ENCODE measurements at places on chromosomes 3 and 15.
A peak's percentile ranks its signal among the peaks of the same experiment; 100 is the strongest.

- no peak for DNase-seq
Measured at GRCh38 chr3:149145974-149146373, 16.5 kb downstream of the HPS3 start.

DNA sequence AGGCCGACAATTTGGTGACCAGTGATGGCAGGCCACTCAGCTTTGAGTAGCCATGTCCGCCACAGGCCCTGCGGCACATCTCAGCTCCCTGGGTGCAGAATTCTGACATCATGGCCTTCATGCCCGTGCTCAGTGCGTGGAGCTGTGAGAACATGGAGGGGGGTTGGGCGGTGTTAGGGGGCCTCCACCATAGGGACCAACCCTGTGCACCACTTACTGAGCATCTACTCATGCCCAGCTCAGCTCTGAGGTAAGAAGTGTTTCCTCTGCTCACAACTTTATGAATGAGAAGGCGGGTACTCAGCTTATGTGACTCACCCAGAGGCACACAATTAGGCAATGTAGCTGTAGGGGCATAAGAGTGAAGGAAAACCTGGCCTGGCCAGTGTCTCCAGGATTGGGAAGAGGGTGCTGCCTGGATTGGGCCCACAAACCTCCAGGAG is 10.5 kb downstream of the ACOX2 start:
- DNase-seq = peak; percentile 62

GRCh38 chr15:65089206-65089824 is 12.8 kb downstream of the KBTBD13 start:
- DNase-seq = peak; percentile 64

- no peak for DNase-seq
Measured at GRCh38 chr15:70236341-70237086, 138.8 kb upstream of the TLE3 start.

DNA sequence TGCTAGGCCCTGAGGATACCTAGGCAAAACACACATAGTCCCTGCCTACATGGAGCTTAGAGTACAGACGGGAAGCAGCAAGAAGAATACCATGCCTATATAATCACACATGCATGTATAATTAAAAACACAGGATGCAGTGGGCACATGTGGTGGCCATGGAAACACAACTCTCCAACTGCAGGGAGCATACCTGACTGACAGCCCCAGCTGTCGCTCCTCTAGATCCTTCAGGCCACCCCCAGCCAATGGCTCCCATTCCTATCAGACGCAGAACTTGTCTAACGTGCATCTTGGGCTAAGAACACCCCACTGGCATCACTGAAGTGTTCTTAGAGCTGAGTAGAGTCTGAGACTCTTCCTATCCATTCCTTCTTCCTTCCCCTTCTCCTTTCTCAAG is 125.5 kb upstream of the FRMD4B start:
- no peak for DNase-seq

DNA sequence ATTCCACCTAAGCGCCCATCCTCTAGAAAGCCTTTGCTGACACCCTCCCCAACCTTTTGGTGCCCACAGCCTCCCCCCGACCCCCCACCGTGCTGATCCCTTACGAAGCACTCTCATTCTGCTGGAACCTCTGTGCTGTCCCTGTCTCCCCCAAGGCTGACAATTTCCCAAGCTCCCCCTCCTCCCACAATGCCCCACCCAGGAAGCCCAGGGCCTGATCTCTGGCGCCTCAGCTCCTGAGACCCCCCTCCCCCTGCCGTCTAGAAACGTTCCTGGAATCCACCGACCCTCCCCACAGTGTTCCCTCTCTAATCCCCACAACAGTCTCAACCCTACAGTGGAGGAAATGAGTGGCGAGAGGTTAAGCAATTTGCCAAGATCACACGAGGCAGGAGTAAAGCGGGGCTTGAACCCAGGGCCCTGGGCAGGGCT is 18.3 kb downstream of the MYL3 start:
- no peak for DNase-seq

DNA sequence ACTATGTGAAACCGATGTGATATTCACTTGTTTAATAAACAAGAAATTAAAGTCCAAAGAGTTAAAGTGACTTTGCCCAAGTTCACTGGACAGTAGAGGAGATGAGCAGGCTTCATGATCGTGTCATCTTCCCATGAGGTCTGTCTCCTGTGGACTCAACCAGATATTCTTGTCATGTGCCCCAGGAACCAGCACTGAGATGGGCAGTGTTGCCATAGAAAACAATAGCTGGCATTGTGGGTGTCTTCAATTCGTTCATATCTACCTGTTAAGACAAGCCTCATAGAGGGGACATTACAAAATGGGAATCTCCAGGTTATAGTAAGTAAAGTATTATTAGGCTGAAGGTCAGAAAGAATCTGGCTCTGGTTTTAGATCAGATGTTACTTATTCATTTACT is 184.8 kb upstream of the BCL6 start:
- no peak for DNase-seq

DNA sequence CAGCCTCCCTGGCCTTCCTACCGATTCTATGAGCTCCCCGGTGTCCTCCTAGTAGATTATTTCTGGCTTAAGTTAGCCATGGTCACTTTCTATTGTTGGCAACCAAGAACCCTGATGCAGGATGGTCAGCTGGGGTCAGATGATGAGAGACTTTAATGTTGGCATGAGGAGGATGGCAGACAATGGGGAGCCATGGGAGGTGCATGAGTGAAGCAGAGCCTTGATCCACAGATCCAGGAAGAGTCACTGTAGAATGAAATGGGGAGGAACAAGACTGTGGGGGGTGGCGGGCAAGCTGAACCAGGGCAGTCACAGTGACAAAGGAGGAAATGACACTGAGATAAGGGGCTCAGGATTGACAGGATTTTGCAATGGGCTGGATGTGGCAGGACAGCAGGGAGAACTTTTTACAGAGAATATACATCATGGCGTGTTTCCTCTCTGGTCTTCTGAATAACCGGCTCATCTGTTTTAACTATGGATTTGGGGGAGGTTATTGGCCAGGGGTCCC is 60.9 kb downstream of the RPLP1 start:
- DNase-seq = no peak

- DNase-seq = no peak
Measured at GRCh38 chr15:38521316-38521715, 43.3 kb downstream of the RASGRP1 start.

DNA sequence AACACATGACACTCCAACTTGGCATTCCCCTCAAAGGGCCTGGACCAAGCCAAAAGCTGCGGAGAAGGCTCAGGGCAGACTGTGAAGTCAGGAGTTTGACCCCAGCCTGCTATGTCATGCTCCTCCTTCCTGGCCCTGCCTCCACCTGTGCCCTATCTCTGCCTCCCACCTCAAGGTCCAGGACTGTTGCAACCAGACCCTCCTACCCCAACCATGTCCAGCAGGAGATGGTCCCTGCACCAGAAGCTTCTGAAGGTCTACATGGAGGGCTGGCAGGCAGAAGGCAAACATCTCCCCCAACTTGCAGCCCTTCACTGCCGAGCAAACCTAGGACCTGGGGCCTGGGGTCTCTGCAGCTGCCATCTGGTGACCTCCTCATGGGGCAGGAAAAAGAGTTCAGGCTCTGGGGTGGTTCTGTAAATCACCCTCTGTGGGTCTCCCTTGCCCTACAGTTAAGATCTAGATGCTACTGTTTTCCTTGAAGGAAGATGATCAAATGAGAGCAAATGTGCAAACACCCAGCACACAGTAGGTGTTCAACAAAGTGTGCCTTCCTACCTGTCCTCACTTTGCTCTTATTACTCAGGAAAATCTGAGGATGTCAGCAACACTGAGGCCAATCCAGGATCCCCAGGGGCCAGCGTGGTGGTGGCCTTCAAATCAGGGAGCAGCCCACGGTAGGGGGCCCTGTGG is 11.5 kb upstream of the CSK start:
- DNase-seq = no peak

- no peak for DNase-seq
Measured at GRCh38 chr3:37198996-37199395, 24.6 kb upstream of the LRRFIP2 start.

- peak; percentile 74 for DNase-seq
Measured at GRCh38 chr3:146577662-146578061, 27.5 kb downstream of the PLSCR5 start.

DNA sequence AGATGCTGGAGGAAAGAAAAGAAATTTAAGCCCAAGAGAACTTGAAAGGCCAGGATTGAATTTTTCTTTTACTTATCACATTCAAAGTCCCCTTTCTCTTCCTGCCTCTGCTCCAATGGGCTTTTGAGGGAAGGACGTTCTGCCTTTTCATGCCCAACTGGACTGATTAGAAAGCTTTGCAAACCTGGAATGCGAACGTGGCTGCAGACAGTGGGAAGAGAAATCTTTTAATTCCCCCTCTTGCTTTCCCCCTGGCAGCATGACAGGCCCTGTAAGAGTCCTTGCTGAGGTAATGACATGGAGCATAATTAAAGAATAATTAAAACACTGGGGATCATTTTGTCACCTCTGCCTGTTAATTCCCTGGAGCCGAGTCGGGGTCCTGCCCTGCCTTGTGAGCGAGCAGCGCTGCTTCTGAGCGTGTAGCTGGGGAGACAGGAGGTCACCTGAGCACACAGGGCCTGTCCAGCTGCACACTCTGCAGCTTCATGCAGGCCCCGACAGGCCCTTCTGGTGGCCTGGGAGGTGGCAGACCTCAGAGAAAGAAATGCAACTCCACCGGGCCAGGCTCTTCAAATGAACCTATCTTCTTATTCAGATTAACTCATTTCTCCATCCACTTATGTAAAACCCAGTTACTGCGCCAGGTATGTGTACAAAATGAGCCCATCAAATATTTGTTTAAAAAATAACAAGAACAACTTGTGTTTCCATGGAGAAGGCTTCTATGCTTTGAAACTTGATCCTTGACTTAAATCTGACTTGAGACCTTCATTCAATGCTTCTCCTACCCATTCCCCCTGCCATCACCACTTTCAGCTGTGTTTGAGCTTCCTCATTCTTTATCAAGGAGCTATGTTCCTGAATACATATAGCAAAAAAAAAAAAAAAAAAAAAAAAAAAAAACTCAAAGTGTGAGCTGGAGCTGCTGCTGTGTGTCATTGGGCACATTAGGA is 628.2 kb upstream of the CFAP20DC start:
- DNase-seq = no peak

- DNase-seq = no peak
Measured at GRCh38 chr3:4708230-4708629, 215.1 kb downstream of the ITPR1 start.

GRCh38 chr15:49506341-49506740 is 83.3 kb downstream of the FGF7 start:
- DNase-seq = peak; percentile 35

DNA sequence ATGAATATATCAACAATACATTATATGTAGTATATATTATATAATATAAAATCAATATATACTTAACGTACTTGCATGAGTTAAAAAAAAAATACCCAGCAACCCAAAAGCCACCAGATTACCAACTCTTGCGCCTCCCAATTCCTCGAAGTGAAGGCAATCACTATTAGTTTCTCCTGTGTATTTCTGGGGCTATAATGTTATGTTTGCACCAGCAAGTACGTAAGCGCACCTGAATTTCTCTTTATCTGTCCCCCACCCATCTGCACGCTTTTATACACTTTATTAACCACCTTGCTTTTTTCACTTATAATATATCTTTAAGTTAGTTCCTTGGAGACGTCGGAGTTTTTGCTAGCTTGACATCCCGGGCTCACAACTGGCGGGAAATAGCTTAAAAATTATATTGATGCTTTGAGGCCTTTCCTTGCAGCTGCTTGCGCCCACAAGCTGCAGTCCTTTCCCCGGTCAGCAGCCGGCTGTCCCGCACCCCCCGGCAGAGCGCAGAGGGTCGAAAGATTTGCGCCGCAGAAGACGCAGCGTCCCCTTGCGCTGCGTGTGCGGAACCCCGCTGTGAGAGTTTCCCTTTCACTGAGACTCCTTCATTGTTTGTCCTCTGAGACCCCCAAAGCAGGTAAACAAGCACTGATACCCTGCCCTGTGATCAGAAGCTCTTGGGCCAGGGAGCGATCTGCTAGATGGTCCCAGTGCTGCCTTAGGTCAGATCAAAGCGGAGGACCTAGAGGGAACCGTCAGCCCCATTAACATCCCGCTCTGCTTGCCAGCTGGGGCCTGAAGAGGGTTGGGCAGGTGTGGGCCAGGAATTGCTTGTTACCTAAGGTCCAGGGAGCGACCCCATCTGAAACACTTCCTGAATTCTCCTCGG is 8.9 kb upstream of the EOMES start:
- no peak for DNase-seq

- peak; percentile 56 for DNase-seq
Measured at GRCh38 chr15:55289011-55289745, 435 bp downstream of the RAB27A start.

- no peak for DNase-seq
Measured at GRCh38 chr3:31882431-31882830, 98.6 kb downstream of the OSBPL10 start.

DNA sequence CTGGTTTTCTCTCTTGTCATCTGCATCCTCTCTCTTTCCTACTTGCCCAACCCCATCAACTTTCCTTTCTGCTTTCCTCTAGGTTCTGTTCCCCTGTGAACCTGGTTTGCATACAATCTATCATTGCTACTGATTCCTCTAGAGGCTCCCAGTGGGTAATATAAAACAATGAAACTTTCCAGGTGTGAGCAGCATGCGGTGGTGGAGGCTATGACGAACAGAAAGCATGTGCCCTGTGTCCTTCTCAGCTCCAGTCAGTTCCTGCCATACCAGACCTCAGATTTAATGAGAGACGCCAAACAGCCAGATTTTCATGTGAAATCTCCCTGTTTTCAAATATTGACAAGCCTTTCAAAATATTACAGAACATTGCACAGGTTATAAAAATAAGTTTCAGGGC is 3.5 kb upstream of the ACAP2 start:
- DNase-seq = no peak

DNA sequence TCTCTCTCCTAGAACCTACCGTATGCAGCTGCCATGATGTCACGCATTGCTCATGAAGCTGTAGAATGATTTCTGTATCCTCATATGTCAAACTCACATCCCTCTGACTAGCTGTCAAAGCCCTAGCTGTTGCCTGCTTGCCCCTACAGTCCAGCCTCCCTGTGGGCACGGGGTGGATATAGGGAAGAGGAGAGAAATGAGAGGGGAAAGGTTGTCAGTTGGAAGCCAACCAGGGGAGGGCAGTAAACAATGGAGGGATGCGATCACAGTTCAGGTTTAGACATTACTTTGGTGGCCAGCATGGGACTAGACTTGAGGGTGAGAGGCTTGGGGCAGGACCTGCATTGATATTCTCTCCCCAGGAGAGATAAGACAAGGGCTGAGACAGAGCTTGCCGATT is 1.7 kb upstream of the HDGFL3 start:
- DNase-seq = no peak

DNA sequence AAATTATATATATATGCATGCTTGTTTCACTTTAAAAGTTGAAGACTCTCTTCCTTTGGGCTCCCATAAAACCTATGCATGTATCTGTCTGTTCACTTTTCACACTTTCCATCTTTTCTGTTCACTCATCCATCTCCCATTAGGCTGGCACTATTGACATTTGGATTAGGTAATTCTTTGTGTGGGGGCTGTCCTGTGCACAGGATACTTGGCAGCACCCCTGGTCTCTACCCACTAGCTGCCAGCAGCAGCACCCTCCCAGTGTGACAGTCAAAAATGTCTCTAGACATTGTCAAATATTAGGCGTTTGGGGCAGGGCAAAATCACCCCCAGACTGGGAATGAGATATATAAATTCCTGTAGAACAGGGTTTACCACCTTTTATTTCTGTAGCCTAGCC is 72.3 kb upstream of the EIF1B start:
- no peak for DNase-seq
